ENCODE measurements at places on chromosomes 7 and 10.

DNA sequence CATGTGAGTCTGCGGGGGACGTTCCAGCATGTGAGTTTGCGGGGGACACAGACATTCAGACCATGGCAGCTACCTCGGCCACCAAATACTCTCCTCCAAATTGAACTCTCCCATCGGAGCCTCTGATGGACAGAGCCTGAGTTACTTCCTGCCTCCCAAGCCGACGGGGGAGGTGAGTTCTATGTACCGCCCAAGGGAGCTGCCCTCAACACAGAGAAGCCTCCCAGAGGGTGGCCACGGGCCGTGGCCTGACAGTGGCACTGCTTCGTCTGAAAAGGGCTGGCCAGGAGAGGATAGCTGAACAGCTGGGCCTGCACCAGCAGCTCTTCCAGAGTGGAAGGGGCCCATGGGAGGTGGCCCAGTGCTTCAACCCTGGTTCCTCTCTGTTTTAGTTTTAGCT lies 274.5 kb upstream of the PPP2R2D start:
- no peak for DNase-seq

DNA sequence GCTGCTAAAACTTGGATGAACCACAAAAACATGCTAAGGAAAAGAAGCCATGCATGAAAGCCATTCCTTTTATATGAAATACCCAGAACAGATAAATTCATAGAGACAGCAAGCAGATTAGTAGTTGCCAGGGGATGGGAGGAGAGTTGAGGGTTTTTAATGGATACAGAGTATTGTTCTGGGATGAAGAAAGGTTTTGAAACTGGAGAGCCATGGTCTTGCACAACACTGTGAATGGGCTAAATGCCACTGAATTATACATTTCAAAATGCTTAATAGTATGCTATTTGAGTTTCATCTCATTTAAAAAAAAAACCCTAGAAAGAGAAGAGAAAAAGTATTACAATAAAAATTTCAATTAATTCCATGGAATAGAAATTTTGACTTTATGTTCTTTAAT lies 154.3 kb downstream of the GNAT3 start:
- DNase-seq, result no peak

GRCh38 chr7:90749774-90750173 lies 153.7 kb downstream of the CDK14 start:
- DNase-seq, result no peak

- no peak for DNase-seq
Observed at GRCh38 chr10:44862006-44862751, 49.0 kb upstream of the TMEM72 start.

- DNase-seq, result no peak
Observed at GRCh38 chr7:77479536-77480088, 57.5 kb upstream of the PTPN12 start.

- no peak for DNase-seq
Observed at GRCh38 chr10:49617121-49618020, 3.5 kb downstream of the CHAT start.

DNA sequence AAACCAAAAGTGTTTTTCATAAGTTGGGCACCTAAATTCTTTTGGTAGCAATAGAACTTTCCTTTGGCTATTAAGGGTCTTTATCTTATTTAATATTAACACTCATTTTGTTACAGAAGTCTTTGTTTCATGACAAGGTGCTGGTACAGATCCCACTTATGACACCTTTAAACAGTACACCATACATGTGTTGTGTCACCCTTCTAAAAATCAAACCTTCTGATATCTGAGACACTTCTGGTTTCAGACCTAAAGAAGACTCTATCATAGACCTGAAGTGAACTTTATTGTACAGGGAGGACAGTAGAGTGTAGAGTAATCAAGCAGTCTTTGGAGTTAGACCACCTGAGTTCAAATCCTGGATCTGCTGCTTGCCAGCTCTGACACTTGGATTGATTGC lies 5.8 kb upstream of the USP6NL start:
- DNase-seq, result no peak

DNA sequence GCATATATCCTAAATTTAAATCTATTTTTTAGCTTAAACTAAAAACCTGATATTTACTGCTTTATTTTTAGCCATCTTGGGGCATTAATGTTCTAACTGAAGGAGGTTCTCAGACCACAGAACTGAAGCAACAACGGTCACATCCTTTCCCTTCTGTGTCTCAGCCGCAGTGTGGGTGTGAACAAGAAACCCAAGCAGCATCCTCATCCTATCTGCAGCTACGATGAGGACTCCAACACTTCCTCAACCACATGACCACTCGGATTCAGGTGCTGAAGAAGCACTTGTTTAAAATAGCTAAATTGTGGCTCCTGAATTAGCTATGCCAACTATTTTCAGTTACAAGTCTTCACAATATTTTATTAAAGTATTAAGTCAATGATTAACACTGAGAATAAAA lies 5.3 kb downstream of the ESYT2 start:
- DNase-seq, result no peak

DNA sequence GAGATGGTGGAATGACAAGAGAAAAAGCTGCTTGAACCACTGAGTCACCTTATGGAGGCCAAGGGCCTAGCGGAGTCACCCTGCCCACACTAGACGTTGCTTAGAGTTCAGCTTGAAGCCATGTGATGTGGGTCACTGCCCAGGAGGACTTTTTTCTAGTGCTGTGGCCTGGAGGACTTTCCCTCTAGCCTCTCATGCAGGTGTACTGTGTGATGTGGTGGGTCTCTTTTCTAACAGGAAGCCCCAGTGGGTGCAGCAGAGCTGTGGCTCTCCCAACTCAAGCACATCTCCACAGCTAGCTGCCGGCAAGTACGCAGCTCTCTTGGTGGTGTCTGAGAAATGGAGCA lies 13.6 kb downstream of the POR start:
- DNase-seq, result no peak

DNA sequence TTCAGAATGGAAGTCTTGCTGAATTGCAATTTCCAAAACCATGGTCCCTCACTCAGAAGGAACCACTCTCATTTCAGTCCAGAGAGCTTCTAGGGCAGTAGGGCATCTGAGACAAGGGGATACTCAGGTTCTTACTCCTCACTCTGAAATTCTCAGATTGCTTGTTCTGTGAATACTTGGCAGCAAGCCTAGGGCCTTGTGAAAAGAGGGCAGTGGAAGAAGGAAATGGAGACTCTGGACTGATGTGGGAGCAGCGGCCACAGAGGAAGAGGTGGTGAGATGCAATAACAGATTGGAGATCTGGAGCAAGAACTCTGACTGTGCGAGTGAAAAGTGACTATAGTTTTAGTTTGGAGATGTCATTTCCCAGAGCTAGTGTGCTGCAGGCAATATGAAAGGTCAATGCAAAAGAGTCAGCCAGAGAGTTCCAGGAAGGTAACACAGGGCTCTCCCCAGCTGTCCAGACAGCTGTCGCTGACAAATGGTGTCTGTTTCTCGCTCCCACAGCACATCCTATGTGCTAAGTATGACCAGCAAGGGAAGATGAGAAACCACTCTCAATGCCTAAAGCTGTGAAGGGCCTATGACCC lies 291.6 kb upstream of the KIAA1217 start:
- DNase-seq, result no peak

- DNase-seq, result no peak
Observed at GRCh38 chr10:78298835-78299234, 265.2 kb downstream of the RPS24 start.

GRCh38 chr7:30549931-30550493 lies 44.7 kb upstream of the GARS1 start:
- DNase-seq, result no peak

- DNase-seq, result no peak
Observed at GRCh38 chr10:119782981-119783664, 57.3 kb downstream of the INPP5F start.

GRCh38 chr10:79206300-79207095 lies 137.7 kb downstream of the ZMIZ1 start:
- DNase-seq, result no peak

- DNase-seq, result no peak
Observed at GRCh38 chr7:115679976-115680375, 350.6 kb downstream of the TFEC start.

DNA sequence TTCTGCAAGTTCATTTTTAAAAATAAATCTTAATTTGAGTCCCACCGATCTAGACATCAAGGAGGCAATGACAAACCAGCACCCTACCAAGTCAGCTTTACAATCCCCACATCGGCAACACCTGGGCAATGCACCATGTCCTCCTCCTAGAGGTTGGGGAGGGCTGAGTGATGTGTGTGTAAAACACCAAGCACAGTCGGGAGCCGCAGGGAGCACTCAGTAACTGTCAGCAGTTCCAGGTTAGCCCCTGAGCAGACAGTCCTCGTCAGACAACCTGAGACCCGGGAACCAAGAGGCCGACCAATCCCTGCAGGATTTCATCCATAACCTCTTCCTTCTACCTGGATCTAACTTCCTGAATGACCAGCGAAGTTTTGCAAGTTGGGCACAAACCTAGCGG lies 15.9 kb upstream of the C10orf120 start:
- DNase-seq, result no peak

DNA sequence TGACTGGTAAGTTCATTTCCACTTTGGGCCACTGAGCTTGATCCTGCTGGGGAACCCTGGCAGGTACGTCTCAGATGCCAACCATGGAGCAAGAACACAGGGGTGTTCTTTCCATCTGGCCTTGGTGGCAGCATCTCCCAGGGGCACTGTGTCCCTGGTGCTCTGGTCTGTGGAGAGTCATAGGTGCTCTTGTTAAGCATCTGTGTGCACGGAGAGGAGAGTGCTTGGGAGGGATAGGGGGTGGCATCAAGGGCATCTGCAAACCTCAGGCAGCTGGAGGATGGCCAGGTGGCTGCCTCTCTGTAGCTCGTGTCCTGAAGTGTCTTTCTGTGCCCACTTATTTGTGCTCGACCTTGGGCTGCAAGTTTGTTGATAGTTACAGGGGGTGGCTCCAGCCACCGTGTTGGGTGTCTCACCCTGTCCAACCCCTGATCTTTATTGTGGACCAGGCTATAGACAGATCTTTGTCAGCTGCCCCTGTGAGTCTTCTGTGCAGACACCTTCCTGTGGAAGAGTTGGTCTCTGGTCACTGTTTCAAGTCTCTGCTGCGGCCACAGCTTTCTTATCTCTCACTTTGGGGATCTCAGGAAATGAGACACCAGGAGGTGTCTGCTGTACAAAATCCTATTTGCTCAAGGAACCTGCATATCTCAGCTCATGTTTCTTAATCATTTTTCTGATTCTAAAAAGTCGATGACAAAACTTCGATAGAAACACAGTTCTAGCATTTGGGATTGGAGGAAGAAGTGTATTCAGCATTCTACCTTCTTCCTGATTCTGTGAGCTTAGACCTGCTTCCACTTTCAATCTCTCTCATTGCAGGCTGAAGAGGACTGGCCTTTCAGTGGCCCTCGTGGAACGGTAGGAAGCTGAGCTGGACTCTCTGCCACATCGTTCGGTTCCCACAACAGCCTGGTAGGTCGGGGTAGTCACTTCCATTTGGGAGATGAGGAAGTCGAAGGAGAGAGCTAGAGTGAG lies 17.2 kb upstream of the GIMAP8 start:
- DNase-seq, result no peak

- DNase-seq, result no peak
Observed at GRCh38 chr7:56174346-56174874, 58.2 kb upstream of the NUPR2 start.

All from cortex of kidney (tissue), 1 donor.